ENCODE measurements at places on chromosomes 12 and 14. TPM values are rescaled to one million over a fixed set of nuclear protein-coding genes. Genes with fewer than 3 reads are reported as not detected.

GRCh38 chr14:92886337-92886736 is 36.6 kb upstream of the CHGA start:
- no peak for DNase-seq

The TCL1B gene
- total RNA-seq = not detected

GRCh38 chr12:65699251-65699650 is 125.0 kb upstream of the HMGA2 start:
- DNase-seq = peak; percentile 28

The CLECL1 gene
- not detected for total RNA-seq

GRCh38 chr14:69323999-69324282 is 64.0 kb downstream of the GALNT16 start:
- no peak for DNase-seq

- DNase-seq = no peak
These were observed 27.2 kb downstream of the ARID2 start for GRCh38 chr12:45756666-45757065.

DNA sequence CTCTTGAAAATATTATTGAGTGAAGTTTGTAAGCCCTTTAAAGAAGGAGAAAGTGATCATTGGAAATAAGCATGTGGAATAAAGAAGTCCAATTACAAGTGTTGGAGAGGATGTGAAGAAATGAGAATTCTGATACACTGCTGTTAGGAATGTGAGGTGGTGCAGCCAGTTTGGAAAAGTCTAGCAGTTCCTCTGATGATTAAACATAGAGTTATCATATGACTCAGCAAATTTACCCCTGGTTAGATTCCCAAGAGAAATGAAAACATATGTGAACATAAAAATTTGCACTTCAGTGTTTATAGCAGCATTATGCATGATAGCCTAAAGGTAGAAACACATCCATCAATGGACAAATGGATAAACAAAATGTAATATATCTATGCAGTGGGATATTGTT is 319.9 kb downstream of the AEBP2 start:
- peak; percentile 26 for DNase-seq

GRCh38 chr12:67193704-67194103 is 75.5 kb upstream of the CAND1 start:
- peak; percentile 18 for DNase-seq

- DNase-seq = no peak
These were observed 1108.6 kb downstream of the LRFN5 start for GRCh38 chr14:42715316-42715715.

DNA sequence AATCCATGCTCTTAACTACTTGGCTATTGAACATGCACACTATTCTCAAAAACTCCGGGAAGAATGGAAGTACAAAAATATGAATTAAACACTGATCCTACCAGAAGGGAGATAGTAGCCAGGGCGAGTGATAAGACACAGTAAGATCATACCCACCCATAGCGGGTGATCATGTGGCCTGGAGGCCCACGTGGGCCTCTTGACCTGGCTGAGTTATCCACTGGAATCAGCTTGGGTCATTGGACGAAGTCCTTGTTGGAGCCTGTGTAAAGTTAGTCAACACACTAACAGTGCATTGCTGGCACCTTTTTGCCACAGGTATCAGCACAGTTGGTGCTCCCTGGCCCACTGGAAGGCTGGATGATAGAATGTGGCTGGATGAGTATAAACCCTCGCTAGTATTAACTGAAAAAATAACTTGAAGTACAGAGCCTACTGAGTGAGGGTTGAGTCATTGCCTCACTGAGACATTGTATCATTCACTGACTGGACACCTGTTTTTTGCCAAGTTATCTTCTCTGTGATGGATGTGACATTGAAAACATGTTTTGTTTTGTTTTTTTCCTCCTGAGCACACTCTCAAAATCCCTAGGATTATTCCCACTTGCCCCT is 149.2 kb upstream of the FUT8 start:
- DNase-seq = no peak

The PPP1R12A gene
- 41.8 TPM for total RNA-seq

GRCh38 chr12:125029761-125030358 is 35.4 kb upstream of the AACS start:
- DNase-seq = no peak

The OASL gene
- 9.2 TPM for total RNA-seq

DNA sequence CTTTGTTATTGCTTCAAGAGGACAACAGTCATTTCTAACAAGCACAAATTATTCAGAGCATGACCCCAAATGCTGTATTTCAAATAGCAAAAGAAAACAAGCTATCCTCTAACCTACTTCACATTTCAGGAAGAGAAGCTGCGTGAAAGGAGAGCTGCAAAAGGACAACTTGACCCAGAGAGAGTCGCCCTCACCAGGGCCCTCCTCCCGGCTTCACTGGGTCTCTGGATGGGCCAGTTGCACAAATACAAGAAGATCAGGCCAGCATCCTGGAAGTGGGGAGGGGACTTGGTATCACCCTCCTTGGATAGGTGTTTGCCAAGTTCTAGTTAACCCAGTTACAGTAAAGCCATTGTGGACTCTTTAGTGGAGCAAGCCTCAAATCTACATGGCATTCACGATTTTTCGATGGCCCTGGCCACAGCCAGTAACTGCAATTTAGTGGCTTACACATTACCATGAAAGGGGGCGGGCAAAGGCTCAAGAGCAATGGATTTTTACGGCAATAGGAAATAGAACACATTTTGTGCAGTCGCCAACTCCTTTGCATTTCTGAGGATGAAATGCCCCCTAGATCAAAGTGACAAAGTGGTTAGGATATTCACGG is 166.9 kb upstream of the DIO2 start:
- DNase-seq = no peak

The RTN1 gene
- 5.4 TPM for total RNA-seq

The ZDHHC22 gene
- not detected for total RNA-seq

The OTX2 gene
- not detected for total RNA-seq

- peak; percentile 97 for DNase-seq
These were observed 5.7 kb upstream of the KLRK1 start for GRCh38 chr12:10395390-10395998.

The LRP1-AS gene
- not detected for total RNA-seq

DNA sequence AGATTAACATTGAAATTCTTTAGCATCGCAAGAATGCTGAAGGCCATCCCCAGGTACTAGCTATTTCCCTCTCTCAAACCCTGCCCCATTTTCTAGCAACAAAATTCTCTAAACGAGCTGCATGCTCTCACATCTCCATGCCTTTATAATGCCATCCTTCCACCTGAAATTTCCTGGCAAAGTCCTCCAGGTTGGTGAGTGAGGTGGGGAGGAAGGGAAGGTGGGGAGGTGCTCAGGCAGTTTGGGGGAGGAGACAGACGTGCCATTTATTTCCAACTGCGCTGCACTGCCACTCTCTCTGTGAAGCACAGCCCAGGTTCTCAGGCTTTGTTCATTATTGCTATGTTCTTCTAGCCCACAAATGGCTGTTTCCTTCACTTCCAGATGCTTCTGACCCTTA is 208.4 kb downstream of the PAWR start:
- DNase-seq = no peak

The PLCZ1 gene
- not detected for total RNA-seq

DNA sequence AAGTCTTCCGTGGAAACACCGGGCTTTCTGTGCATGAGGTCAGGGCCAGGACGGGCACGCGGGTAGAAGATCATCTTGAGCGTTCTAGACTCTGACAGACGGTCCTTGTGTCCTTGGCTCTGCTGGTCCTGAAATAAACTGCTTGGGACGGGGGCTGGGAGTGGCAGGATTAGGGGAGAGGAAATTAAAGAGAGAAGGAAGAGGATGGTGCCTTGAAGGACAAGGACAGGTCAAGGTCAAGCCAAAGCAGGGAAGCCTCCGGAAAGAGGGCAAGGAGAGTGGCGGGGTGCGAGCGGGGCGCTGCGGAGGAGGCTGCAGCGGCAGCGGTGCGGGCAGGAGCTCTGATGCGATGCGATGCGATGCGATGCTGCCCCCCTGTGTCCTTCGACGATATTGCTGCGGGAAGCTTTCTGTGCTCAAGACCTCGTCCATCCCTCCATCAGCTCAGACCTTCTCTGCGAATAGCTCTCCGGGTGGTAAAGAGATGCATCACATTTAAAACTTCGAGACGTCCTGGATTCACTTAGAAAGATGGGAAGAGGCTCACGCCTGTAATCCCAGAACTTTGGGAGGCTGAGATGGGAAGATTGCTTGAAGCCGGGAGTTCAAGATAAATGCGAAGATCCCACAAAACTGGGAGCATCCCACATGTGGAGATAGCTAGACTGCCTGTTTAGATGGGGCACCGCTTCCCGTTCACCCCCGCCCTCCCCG is 110.1 kb upstream of the TMEM132D start:
- DNase-seq = peak; percentile 62

- DNase-seq = no peak
These were observed 1.2 kb downstream of the KIF26A start for GRCh38 chr14:104139460-104140212.

GRCh38 chr12:84637926-84638325 is 274.7 kb downstream of the SLC6A15 start:
- DNase-seq = no peak

The RIPK3 gene
- total RNA-seq = not detected

The CMKLR1 gene
- total RNA-seq = 1.5 TPM

The SLC6A13 gene
- total RNA-seq = not detected

DNA sequence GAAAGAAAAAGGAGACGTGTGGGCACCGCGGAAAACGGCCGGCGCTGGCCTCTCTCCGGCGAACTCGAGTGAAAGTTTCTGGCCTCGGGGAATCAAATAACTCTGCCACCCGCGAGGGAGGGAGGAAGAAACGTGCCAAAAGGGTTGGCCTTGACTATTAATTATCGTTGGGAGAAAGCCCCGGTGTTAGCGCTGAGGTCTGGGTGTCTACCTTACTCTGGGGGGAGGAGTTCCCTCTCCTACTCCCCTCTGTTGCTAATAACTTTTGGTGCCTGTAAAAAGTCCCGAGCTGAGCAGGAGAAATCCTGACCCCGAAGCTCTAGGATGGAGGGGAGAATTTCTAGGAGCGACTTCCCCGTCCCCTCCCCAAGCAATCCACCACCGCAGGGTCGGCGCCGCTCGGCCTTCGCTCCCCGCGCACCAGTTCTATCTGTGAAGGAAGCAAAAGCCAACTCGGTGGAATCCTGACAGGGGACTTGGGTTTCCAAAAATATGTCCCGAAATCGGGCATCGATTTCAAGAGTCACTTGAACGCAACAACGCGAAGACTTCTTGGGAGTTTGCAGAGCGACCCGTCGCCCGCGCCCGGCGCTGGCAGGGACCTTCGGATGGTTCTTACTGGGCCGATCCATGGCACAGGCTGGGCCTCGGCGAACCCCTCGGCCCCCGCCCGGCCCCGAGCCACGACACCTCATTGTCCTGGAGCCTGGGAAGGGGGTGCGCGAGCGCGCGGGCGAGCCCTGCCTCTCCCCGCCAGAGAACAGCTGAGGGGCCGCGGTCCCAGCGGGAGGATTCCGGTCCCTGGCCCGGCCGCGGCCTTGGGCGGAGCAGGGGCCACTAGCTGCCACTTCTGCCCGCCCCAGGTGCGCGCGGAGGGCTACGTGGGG is 1.7 kb downstream of the OTX2 start:
- no peak for DNase-seq

DNA sequence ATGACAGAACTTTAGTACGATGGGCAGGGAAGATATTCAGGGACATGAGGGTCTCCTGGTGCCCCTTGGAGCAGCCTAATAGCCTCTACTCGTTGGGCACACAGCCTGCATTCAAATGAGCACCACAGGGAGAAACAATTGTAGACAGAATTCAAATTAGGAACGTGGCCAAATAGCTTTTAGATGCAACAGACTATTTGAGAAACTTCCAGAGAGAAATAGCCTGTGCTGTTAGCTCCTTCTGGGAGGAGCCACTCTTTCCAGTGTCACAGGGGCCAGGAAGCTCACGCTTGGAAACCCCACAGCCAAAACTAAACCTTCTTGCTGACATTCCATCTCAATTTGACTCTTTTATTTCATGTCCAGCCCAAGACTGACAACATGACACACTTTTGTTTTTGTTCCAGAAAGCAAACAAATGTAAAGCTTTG is 114.5 kb downstream of the RPAP3 start:
- no peak for DNase-seq

The RDH5 gene
- 0.49 TPM for total RNA-seq

- DNase-seq = no peak
These were observed 5.0 kb downstream of the CMTM5 start for GRCh38 chr14:23381871-23382270.
